ENCODE measurements at places on chromosomes 1 and 21. TPM values are rescaled to one million over a fixed set of nuclear protein-coding genes. Genes with fewer than 3 reads are reported as not detected.

The AK4 gene
- 28.3 TPM for total RNA-seq

The PDZK1 gene
- not detected for total RNA-seq

The KRTAP10-8 gene
- total RNA-seq, result not detected

The SPRR2G gene
- total RNA-seq, result not detected

The KRTAP13-2 gene
- not detected for total RNA-seq

The GART gene
- total RNA-seq, result 162 TPM

The DCST2 gene
- total RNA-seq, result not detected

The TRPM2 gene
- 1.4 TPM for total RNA-seq

The ARHGEF19 gene
- total RNA-seq, result not detected

The CCDC185 gene
- total RNA-seq, result not detected

The CR2 gene
- not detected for total RNA-seq

The LCK gene
- total RNA-seq, result 0.16 TPM

The APOBEC4 gene
- not detected for total RNA-seq

The TSPEAR gene
- not detected for total RNA-seq

The RNF220 gene
- 105 TPM for total RNA-seq

The TCHH gene
- total RNA-seq, result under 0.01 TPM

The LCE1E gene
- total RNA-seq, result not detected
